ENCODE measurements at places on chromosomes 11 and 22.

DNA sequence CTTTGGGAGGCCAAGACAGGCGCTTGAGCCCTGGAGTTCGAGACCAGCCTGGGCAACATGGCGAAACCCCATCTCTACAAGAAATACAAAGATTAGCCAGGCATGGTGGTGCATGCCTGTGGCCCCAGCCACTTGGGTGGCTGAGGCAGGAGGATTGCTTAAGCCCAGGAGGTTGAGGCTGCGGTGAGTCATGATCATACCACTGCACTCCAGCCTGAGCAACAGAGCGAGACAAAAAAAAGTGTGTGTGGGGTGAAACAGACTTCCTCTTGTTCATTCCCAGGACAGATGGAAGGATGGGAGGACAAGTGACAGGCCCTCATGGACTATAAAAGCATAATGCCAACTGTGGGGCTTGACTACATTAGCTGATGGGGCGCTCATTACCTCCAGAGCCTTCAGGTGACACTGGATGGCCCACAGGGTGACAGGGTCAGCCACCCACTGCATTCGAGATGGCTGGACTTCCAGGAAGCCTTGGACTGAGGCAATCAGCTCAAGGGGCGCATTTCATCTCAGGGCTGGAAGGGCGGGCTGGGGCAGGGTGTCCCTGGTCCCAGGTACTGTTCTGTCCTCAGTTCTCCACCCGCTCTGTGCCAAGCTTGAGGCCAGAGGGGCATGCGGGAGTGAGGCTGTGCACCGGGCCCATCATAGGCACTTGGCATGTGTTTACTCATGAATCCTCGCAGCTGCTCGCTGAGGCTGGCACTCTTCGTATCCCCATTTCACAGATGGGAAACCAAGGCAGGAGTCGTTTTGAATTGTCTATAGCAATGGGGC lies 12.5 kb downstream of the NPTXR start:
- no peak for DNase-seq

DNA sequence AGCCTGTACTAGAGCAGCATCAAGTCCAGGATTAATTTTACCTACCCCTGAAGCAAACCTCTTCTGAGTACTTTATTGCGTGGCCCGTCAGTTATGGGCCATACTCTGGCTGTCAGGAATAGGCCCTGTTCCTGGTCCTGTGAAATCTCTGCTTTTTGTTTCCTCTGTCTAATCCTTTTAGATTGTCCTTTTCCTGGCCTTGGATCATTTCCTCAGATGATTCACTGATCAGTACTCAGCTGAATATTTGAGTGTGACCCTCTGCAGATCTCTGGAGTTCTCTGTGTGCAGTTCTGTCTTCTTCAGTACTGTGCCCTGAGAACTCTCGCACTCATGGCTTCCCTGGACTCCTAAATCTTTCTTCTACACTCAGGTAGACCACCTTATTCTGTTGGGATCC lies 123.5 kb downstream of the UVRAG start:
- DNase-seq: no peak

GRCh38 chr22:21020802-21021429 lies 6.0 kb downstream of the P2RX6 start:
- no peak for DNase-seq

GRCh38 chr11:115617767-115618166 lies 113.6 kb upstream of the CADM1 start:
- no peak for DNase-seq

- no peak for DNase-seq
These were observed 780.9 kb upstream of the RAG2 start for GRCh38 chr11:37378958-37379357.

GRCh38 chr11:57791321-57792059 lies 29.9 kb downstream of the CTNND1 start:
- no peak for DNase-seq

DNA sequence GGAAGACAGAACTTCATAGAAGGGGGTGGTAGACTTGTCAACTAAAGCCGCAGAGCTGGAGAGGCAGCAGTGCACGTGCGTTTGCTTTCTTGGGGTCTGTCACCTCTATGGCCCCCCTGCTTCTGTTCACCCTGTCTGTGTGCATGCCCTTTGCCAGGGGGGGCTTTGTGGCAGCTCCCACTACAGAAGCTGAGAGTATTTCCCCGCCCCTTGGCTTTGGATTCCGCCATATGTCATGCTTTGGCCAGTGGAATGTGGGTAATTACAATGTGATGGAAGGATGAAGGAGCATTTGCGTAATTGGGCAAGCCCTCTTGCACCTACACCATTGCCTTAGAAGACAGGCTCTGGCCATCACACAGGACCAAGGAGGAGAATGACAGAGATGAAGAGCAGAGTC lies 153.0 kb downstream of the MPPED1 start:
- no peak for DNase-seq

Measured in activated CD8-positive, alpha-beta memory T cell treated with anti-CD3 and anti-CD28 coated beads for 48 hours (primary cell).